ENCODE measurements at places on chromosomes 13 and 19.

DNA sequence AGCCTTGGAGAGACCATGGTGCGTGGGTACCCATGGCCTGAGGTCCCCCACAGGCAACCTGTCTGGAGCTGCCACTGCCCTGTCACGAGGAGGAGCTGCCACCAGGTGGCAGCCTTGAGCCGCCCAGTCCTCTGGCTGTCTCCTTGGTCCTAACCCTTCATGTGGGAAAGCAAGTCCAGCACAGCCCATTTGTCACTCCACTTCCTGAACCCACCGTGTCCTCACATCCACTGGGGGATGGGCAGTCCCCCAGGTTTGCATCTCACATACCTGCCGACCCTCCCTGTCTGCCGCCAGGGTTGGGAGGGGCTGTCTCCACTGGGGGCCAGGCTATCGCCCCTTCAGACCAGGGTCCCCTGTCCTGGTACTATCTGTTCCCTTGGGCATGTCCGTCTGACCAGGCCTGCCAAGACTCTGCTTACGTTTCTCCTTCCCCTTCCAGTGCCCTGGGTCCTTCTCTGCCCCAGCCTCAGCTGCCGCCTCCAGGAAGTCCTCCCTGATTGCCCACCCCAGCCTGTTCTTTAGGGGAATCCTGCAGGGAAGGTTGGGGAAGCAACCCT, 4.5 kb downstream of the FAM174C start:
- DNase-seq, result no peak

- peak; percentile 92 for DNase-seq
These were observed 8.3 kb upstream of the MZF1 start for GRCh38 chr19:58581227-58582141.

DNA sequence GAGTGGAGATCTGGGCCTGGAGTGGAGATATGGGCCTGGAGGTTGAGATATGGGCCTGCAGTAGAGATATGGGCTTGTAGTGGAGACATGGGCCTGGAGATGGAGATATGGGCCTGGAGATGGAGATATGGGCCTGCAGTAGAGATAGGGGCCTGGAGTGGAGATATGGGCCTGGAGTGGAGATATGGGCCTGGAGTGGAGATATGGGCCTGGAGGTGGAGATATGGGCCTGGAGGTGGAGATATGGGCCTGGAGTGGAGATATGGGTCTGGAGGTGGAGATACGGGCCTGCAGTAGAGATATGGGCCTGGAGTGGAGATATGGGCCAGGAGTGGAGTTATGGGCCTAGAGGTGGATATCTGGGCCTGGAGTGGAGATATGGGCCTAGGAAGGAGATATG, 402 bp downstream of the KIR2DL3 start:
- DNase-seq, result no peak

- no peak for DNase-seq
These were observed 838 bp upstream of the ATP4B start for GRCh38 chr13:113658836-113659235.

- no peak for DNase-seq
These were observed 13.3 kb downstream of the SLC27A5 start for GRCh38 chr19:58498316-58499020.

DNA sequence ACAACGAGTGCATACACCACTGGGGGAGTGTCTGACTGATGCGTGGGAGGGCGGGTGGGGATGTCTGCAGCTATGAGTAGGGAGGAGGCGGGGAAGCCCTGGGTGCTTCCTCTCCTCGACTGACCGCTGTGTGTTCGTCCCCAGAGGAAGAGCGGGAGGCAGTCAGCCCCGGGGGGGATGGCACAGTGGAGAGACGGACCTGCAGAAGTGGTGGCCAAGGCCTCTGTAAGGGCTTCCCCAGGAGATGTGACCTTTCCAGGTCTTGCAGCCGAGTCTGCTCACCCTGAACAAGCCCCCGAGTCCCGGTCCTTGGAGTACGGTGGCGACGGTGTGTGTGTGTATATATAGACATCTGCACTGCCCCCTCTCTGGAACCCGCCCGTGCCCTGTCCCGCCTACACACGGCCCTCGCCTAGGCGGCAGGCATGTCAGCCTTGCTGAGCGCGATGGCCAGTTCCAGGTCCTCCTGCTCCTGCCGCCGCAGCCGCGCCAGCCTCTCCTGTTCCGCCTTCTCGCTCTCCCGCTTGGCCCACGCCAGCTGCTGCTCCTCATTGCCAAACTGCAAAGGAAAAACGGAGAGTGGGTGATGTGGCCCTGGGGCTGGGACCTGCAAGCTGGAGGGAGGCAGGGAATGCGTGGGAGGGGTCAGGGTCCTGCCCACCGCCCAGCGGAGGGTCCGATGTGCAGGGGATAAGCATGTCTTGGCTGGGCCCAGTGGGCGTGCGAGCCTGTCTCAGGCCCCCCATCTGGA, 30.8 kb downstream of the KLF2 start:
- no peak for DNase-seq

DNA sequence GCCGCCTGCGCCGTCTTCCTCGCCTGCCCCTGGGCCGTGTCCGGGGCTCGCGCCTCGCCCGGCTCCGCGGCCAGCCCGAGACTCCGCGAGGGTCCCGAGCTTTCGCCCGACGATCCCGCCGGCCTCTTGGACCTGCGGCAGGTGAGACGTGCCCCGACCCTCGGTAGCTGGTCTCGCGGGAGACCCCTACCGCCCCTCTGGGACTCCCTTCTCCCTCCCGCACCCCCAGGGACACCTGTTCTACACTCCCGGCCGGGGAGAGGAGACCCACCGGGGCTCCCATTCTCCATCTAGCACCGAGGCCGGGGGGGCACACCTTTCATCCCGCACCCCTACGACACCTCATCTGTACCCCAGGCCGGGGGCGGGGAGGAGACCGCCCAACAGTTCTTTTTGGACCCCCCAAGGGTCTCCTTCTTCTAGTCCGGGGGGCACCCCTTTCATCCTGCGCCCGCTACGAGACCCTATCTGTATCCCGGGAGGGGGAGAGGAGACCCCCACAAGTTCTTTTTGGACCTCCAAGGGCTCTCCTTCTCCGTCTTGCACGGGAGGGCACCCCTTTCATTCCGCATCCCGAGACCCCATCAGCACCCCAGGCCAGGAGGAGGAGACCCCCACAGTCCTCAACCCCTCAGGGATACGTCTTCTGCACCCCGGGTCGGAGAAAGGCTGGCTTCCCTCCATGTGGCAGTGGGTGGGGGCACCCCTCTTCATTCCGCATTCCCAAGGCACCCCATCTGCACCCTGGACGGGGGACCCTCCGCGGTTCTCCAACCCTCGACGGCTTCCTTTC, 533 bp downstream of the TNFSF9 start:
- no peak for DNase-seq

DNA sequence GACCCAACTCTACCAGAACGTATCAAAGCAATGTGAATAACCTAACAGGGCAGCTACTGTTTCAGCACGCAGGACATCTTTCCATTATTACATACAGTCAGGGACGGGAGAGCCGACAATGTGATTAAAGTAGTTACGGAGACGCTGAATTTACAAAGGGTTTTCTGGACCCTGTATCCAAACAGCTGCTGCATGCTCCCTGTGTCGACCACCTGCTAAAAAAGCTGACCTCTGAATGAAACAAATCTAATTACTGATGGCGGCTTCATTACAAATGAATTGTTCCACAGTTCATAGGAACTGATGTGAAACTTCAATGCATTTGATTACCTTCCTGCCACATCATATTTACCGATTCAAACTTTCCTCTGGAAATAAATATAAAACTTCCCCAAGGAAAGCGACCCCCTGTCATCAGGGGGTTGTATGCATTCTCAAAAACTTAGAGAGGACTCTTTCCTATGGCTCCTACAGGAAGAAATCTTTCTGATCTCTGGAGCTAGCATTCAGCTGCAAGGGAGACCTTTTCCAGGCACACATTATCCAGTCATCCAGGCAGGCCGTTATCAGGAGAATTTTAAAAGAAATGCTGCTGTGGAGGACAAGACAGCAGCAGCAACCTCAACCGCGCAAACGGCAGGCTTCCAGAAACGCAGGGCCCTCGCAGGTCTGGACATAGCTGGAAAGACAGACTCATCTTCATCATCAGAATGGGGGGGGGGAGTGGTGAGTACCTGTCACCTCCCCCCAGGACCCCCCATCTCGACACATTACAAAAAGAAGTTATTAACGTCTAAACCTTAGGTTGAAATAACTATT, 3.1 kb downstream of the EFNB2 start:
- no peak for DNase-seq

- DNase-seq, result no peak
These were observed 4.0 kb downstream of the PIK3R2 start for GRCh38 chr19:18156841-18157464.

- DNase-seq, result no peak
These were observed 9.3 kb downstream of the MPND start for GRCh38 chr19:4352701-4353121.

- no peak for DNase-seq
These were observed 266.1 kb upstream of the TMTC4 start for GRCh38 chr13:100940658-100941057.

- DNase-seq, result peak; percentile 0
These were observed 52.4 kb downstream of the ZNF676 start for GRCh38 chr19:22144394-22144793.

- DNase-seq, result no peak
These were observed 43.0 kb downstream of the STK24 start for GRCh38 chr13:98533912-98534311.

GRCh38 chr13:62482351-62482750, 1066.7 kb upstream of the PCDH20 start:
- DNase-seq, result no peak

- no peak for DNase-seq
These were observed 572.8 kb downstream of the PCDH9 start for GRCh38 chr13:66657165-66657881.

DNA sequence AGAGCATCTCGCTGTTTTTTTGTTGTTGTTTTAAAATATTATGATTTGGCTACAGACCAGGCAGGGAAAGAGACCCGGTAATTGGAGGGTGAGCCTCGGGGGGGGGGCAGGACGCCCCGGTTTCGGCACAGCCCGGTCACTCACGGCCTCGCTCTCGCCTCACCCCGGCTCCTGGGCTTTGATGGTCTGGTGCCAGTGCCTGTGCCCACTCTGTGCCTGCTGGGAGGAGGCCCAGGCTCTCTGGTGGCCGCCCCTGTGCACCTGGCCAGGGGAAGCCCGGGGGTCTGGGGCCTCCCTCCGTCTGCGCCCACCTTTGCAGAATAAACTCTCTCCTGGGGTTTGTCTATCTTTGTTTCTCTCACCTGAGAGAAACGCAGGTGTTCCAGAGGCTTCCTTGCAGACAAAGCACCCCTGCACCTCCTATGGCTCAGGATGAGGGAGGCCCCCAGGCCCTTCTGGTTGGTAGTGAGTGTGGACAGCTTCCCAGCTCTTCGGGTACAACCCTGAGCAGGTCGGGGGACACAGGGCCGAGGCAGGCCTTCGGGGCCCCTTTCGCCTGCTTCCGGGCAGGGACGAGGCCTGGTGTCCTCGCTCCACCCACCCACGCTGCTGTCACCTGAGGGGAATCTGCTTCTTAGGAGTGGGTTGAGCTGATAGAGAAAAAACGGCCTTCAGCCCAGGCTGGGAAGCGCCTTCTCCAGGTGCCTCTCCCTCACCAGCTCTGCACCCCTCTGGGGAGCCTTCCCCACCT, 183.3 kb downstream of the KDM4B start:
- no peak for DNase-seq

GRCh38 chr13:48578516-48579164, 45.8 kb upstream of the RCBTB2 start:
- DNase-seq, result no peak

DNA sequence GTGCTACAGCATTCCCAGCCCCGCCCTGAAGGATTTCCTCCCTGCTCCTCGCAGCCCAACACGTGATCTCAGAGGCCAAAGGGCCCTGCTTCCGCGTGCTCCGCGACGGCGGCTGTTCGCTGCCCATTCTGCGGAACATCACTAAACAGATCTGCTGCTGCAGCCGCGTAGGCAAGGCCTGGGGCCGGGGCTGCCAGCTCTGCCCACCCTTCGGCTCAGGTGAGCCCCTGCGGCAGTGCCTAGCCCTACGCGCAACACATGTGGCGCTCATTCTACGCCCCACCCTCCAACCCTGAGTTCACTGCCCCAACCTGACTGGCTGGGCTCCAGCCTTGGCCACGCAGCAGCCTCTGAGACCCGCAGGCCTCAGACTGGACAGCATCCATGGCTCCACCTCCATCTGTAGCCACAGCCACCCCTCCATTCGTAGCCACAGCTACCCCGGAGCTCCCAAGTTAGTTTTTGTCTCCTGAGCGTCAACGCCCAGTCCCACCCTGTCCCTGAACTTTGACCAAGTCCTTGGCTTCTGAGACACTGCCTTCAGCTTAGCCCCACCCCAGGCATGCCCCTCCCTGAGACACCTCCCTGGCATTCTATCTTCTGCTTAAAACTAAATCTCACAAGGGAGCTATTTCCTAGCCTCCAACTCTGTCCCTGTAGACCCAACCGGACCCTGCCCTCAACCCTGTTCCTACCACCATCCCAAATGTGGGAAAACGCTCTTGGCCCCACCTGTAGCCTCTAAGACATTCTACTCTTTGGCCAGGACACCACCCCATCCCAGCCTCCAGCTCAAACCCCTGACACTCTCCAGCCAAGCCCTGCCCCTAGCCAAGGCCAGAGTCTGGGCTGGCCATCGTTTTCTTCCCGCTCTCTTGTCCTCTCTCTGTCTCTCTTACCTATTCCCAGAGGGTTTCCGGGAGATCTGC, 6.4 kb downstream of the LTBP4 start:
- DNase-seq, result no peak

GRCh38 chr13:100212904-100213553, 124.1 kb downstream of the PCCA start:
- DNase-seq, result no peak

DNA sequence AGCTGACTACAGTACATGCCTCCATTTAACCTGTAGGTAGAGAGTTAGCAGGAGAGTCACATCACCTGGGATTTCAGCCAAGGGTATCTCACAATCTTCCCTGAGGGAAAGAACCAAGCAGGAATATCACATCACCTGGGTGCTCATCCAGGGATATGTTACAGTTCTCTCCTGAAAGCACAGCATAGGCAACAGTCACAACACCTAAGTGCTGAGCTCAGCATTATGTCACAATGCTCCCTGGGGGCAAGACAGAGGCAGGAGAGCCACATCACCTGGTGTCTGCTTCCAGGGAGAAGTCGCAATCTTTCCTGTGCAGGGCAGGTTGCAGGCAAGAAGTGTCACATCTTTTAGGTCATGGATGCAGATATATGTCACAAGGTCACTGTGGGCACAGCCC, 9.4 kb upstream of the ZNF91 start:
- no peak for DNase-seq

- DNase-seq, result no peak
These were observed 7.3 kb downstream of the NKPD1 start for GRCh38 chr19:45153339-45154063.

- DNase-seq, result no peak
These were observed 15.6 kb upstream of the KCNC3 start for GRCh38 chr19:50344661-50345318.

- no peak for DNase-seq
These were observed 412.8 kb downstream of the SLITRK6 start for GRCh38 chr13:85386424-85386823.

- DNase-seq, result no peak
These were observed 20.7 kb upstream of the CDC16 start for GRCh38 chr13:114213980-114214379.

DNA sequence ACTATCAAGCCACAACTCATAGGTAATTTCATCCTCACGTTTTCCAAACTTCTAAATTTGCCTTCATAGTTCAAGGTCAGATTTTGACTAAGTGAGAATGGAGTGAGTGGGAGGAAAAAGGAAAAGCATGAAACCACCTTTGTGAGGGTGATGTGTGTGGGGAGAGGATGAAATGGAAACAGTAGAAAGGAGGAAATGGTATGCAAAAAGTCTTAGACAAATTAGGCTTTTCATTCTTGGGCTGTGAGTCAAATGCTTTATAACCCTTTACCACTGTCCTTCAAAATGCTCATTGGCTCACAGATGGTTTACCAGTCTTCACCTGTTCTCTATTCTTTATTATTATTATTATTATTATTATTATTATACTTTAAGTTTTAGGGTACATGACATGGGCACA, 127.2 kb downstream of the RAP2A start:
- no peak for DNase-seq
